ENCODE measurements at places on chromosomes 1 and 21. TPM values are rescaled to one million over a fixed set of nuclear protein-coding genes. Genes with fewer than 3 reads are reported as not detected.

- no peak for DNase-seq
These were observed 13.8 kb downstream of the TP53BP2 start for GRCh38 chr1:223831755-223832636.

- no peak for DNase-seq
These were observed 417.7 kb upstream of the USP24 start for GRCh38 chr1:55632906-55633305.

DNA sequence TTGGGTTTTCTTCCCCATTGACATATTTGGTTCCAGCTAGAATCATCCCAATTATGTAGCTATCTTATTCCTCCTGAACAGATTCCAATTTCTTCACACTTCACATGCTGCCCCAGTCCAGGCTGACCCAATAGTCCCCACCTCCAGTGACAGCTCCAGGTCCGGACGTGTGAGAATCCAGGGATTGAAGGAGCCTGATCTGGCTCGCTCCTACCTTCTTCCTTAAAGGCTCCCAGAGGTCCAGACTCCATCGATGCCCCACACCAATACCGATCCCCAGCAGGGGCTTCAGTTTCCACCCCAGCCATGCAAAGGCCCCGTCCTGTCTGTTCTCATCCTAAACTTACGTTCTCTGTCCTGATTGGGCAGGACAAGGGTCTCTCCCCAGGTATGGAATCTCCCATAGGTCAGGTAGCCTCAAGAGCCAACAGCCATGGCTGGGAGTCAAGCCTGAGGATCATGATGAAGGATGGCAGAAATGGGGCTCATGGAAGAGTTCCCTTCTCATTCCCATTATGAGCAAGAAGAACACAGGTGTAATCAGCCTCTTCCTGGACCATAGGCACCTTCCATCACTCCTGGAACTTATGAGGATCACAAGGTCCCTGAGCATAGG, 20.4 kb upstream of the SLAMF9 start:
- DNase-seq: no peak

GRCh38 chr1:94228640-94229375, 8.6 kb downstream of the ARHGAP29 start:
- DNase-seq: no peak

GRCh38 chr1:220915954-220916353, 36.7 kb downstream of the HLX start:
- DNase-seq: no peak

DNA sequence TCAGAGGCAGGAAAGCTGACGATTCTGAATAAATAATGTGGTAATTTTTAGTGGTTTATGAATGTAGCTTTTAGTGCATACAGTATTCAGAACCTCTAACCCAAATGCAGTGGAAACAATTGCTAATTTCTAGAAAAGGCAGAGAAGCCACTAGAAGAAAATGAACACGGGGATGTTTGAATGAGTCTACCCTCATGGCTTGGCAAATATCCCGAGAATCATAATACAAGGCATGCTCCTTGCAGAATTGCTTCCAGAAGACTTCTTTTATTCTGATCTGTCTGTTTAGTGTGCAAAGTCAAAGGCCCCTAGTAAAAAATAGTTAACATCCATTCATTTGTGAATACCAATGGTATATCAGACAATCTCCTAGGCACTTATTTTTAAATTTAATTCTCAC, 246.8 kb downstream of the LMO4 start:
- DNase-seq: no peak

- DNase-seq: no peak
These were observed 84.5 kb upstream of the SAMSN1 start for GRCh38 chr21:14630556-14631069.

DNA sequence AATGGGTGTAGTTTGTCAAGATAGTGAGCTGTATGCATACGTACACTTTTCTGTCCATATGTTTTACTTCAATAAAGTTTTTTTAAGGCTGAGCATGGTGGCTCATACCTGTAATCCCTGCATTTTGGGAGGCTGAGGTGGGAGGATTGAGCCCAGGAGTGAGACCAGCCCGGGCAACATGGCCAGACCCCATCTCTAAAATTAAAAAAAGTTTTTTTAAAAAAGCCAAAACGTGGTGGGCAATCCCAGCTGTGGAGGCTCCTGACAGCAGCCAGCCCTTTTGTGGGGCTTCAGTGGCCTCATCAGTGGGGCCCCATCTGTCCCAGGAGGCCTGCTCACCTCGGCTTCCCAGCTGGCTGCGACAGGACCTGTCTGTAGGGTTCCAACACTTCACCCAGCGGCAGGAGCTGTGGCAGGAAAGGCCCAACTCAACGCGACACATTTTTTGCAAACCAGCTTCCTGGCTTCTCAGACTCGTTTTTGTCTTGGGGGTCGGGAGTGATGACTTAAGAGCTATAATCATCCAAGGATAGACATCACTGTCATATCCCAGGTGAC, 56.9 kb upstream of the LBR start:
- no peak for DNase-seq

The ACTL8 gene
- total RNA-seq: 2.4 TPM

The LMX1A gene
- total RNA-seq: not detected

GRCh38 chr1:182768963-182769362, 20.6 kb upstream of the NPL start:
- no peak for DNase-seq

GRCh38 chr1:44946725-44947062, 39.7 kb downstream of the EIF2B3 start:
- DNase-seq: no peak

- no peak for DNase-seq
These were observed 468.5 kb downstream of the PCP4 start for GRCh38 chr21:40335704-40336103.

- DNase-seq: no peak
These were observed 122.8 kb upstream of the IPO9 start for GRCh38 chr1:201706109-201706508.

DNA sequence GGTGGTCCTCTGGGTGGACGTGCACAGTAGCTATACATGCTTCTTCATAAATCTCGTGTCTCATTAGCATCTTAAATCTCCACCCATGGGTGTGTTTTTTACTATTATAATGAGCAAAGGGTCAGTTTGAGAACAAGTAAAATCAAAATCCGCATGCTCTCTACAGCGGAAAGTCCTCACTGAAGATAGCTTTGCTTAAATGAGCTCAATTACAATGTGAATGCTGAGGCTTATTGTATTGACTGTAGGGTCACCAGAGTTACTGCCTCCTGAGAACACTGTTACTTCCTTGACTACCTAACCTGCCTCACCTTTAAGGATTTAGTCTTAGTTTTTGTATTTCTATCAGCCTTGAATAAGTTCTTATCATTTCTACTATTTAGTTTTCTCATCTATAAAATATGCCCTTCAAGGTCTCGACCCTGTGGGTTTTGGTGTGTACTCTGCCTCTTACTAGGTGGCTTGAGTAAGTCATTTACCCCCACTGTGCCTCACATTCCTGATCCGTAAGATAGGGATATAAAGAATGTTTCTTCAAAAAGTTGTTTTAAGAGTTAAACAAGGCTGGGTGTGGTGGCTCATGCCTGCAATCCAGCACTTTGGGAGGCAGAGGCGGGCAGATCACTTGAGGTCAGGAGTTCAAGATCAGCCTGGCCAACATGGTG, 7.9 kb downstream of the SLAMF7 start:
- no peak for DNase-seq

Measured in G401 (cell line).